ENCODE measurements at places on chromosomes 6 and 20. TPM values are rescaled to one million over a fixed set of nuclear protein-coding genes. Genes with fewer than 3 reads are reported as not detected.

The GSS gene
- 41.7 TPM for polyA plus RNA-seq

DNA sequence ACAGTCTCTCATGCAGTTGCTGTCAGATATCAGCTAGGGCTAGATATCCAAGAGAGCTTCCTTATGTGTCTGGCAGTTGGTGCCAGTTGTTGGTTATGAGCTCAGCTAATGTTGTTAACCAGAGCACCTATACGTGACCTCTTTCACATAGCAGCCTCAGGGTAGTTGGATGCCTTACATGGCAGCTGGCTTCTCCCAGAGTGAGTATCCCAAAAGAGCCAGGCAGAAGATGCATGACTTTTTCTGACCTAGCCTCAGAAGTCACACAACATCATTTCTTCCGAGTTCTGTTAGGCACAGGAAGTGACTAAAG, 175.7 kb downstream of the VEGFA start:
- DNase-seq = no peak

- DNase-seq = no peak
Observed at GRCh38 chr6:26243132-26243531, 121.9 kb upstream of the BTN3A2 start.

The OR2B6 gene
- polyA plus RNA-seq = not detected

- DNase-seq = no peak
Observed at GRCh38 chr6:30931272-30931671, 698 bp downstream of the SFTA2 start.

The TMX4 gene
- 37.8 TPM for polyA plus RNA-seq
